ENCODE measurements at places on chromosomes 11 and 22. TPM values are rescaled to one million over a fixed set of nuclear protein-coding genes. Genes with fewer than 3 reads are reported as not detected.

DNA sequence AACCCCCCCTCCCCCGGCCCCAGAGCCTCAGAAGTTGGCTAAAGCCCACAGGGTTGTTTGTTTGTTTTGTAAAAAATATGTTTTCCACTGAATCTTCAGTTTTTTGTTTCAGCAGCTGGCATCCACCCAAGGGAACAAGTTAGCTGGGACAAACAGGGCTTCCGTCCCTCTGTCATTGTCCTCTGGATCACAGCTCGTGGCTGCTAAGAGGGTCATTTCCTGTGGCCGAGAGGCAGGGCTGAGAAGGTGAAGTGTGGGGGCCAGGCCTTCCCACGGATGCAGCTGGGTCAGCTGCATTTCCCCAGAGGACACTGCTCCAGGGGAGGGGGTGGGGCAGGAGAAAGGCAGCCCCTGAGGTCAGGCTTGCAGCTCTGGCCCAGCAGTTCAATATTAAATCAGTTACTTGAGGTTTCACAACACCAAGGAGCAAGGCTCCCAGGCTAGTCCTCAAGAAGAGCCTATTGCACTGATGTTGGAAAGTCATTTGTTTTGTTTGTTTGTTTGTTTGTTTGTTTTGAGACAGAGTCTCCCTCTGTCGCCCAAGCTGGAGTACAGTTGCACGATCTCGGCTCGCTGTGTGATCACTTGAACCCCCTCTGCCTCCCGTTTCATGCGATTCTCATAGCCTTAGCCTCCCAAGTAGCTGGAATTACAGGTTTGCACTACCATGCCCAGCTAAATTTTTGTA lies 34.4 kb upstream of the SMTN start:
- DNase-seq = no peak

Gene CABP4
- 0.63 TPM for polyA plus RNA-seq

DNA sequence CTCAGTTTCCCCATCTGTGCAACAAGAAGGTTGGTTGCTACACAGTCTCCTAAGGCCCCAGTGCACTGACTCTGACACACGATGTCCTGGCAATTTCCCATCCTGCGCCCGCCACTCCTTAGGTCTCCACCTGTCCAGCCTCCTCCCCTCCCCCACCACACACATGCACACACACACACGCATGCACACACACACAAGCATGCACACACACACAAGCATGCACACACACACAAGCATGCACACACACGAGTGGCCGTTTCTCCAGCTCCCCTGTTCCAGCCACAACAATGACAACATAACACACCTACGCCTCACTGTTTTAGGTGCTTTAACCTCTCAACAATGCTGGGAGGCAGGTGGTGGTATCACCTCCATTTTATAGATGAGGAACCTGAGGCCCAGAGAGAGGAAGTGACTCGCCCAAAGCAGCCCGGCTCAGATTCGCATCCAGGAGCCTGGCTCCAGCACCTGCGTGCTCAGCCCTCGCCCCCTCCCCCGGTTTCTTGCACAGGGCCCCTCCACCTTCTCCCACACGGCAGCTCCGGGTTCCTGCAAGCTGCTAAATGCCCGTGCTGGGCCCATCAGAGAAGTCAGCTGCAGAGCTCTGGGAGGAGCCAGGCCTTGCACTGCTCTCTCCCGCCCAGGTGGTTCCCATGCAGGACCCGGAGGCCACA lies 13.0 kb downstream of the CYTH4 start:
- DNase-seq = no peak

DNA sequence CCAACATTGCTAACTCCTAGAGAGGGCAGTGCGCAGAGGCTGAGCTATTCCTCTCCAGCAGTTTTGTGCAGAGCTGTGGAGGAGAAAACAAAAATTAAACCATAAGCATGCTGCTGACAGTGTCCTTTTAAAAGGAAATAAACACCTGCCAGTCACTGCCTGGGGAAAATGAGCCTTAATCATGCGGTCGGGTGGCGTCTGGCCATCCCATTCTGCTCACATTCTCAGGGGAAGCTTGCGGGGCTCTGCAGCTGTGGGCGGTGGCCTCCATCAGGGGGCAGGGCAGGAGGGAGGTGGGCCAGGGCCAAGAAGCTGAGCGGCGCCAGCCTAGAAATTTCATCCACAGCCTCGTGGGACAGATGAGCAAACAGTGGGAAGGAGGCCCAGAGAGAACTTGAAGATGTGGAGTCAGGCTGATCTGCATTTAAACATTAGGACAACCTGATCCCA lies 71.0 kb upstream of the TP53I11 start:
- DNase-seq = peak; percentile 85

Gene TUBA8
- 5.4 TPM for polyA plus RNA-seq

GRCh38 chr11:4547416-4547815 lies 2.4 kb downstream of the OR52M1 start:
- DNase-seq = no peak

Gene TRIM48
- not detected for polyA plus RNA-seq

DNA sequence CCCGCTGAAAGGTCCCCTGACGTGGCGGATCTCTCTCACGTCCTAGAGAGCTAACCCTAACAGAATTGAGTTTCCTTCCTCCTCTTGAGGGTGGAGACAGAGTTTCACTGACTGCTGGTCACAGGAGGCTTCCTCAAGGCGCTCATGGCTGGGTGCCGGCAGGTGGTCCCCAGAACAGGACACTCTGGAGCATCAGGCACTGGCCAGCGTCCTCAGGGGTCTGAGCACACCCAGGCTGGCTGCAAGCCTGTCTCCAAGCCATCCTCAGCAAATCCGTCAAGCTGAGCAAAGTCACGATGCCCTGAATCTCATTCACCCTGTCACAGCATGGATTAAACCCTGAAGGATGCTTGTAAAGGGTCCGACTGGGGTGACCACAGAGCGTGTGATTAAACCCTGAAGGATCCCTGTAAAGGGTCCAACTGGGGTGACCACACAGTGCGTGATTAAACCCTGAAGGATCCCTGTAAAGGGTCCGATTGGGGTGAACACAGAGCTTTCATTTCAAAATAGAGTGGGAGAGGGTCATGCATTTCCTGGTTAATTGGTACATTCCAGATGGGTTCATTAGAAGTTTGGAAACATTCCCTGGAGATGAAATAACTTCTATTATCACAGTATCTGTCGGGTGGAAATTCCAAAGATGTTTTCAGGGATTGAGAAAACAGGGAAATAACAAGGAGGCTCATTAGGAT lies 473.0 kb downstream of the BRD1 start:
- DNase-seq = no peak

Gene C1QTNF4
- 8.7 TPM for polyA plus RNA-seq

GRCh38 chr11:65492387-65492636 lies 6.5 kb upstream of the MALAT1 start:
- no peak for DNase-seq

Gene PDE3B
- polyA plus RNA-seq = 2.5 TPM

DNA sequence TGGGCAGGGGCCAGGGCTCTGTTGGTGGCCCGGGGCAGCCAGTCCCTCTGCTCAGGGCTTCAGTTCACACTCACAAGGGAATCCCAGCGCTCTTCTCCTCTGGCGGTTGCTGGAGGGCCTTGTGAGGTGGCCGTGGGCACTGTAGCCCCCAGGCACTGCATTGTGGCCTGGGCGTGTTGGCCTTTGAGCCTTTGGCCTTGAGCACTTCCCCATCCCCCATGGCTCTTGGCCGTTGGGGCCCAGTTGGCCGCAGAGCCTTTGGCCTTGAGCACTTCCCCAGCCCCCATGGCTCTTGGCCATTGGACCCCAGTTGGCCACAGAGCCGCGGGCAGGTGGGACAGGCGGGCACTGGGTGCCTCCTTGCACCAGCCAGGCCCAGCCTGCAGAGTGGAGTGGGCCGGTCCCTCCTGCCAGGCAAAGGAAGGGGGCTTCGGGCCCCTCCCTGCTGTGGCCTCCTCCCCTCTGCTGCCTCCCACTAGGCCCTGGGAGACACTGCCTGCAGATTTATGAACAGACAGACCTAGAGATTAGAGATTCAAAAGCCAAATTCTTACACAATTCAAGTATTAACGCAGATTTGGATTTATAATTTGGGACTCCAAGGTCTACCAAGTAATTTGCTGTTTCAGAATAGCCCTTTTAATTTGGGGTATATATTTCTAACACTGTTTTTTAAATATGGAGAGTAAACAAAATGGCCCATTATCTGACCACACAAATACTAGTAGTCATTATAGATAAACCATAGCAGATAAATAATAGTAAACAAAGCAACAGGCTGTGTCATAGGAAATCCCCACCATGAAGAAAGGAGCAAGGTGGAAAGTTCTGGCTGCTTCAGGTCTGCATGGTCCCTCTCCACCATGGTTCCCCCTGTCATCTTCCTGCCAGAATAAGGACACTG lies 18.2 kb upstream of the TXNRD2 start:
- no peak for DNase-seq

Gene GAS2
- 37.1 TPM for polyA plus RNA-seq

DNA sequence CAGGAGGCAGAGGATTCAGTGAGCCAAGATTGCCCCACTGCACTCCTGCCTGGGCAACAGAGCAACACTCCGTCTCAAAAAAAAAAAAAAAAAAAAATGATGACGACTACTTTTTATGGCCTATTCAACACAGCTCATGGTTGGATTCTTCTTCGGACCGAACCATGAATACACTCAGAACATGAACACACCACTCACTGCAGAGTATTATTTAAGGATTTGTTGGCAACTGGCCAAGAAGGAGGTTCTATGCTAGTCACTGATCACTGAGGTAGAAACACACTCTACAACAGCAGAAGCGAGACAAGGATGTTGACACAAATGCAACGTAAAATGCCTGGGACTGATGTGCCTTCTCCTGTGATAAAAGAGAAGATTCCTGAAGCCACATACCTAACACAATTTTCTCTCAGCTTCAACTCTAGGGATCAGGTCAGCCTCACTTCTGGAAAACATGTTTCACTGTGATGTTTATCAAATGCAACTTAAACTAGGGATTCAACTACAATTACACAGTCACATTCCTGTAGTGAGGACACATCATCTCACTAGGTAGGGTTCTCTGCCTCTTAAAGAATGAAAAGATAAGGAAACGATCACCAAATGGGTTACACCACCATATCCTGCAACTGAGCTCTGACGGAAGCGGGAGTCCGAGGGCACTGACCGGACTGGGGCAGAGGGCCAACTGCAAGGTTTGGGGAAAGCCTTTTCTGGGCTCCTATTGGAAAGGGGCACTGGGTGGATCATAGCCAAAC lies 82.5 kb downstream of the SGSM3 start:
- DNase-seq = no peak

DNA sequence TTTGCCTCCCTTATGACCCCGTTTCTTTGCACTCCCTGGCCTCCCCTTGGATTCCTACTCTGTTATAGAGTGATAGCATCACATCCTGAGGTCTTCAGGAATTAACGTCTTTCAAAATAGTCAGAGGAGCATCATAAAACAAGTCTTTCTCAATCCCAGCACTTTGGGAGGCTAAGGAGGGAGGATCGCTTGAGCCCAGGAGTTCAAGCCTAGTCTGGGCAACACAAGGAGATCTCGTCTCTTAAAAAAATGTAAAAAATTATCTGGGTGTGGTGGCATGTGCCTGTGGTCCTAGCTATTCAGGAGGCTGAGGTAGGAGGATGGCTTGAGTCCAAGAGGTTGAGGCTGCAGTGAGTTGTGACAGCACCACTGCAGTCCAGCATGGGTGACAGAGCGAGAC lies 68.7 kb upstream of the AMPD3 start:
- DNase-seq = no peak

Gene CRYAB
- 1,057 TPM for polyA plus RNA-seq

Gene PRR33
- 2.2 TPM for polyA plus RNA-seq

Gene RNF215
- polyA plus RNA-seq = 10.9 TPM

Gene EED
- polyA plus RNA-seq = 22.8 TPM

Gene NRIP3
- polyA plus RNA-seq = 1.1 TPM

DNA sequence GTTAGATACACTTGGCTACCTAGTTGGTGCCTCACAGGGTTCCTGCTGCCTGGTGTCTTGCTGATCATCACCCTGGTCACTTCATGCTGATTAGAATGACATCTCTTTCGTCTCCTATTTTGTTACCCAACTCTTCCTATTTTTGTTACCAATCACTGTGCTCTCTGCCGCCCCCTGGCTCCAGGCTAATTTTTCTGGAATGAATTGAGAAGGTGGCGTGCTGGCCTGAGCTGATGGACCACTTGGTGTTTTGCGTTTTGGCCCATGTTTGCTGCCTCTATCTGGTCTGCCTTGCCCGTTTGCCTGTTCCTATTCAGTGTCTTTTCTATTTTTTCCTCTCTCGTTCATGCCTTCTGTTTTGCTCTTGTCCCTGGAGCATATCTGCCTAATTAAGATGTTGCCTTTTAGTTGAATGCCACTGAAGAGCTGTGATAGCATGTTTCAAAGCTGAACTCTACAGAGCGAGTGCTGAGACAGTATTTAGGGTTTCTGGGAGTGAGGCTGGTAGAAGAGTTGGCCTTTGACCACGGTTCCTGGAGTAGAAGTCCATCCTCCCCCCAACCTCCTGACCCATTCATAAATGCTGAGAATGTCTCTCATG lies 5.9 kb upstream of the ATF4 start:
- no peak for DNase-seq

- no peak for DNase-seq
Observed at GRCh38 chr22:44181033-44181911, 547 bp downstream of the PARVG start.

Gene NLRP10
- polyA plus RNA-seq = not detected

- no peak for DNase-seq
Observed at GRCh38 chr11:8382436-8383053, 118.9 kb upstream of the LMO1 start.

GRCh38 chr22:23281406-23282088 lies 101.2 kb downstream of the BCR start:
- peak; percentile 86 for DNase-seq

Gene ADAMTS8
- 13.4 TPM for polyA plus RNA-seq

GRCh38 chr11:2849994-2850770 lies 35.4 kb downstream of the CDKN1C start:
- DNase-seq = no peak
